ENCODE measurements at places on chromosomes 3 and 15. TPM values are rescaled to one million over a fixed set of nuclear protein-coding genes. Genes with fewer than 3 reads are reported as not detected.

The CHRFAM7A gene
- total RNA-seq = 2.3 TPM

The LMAN1L gene
- total RNA-seq = not detected

The IL17RC gene
- 21.7 TPM for total RNA-seq

The CTXN2 gene
- total RNA-seq = not detected

The TSC22D2 gene
- 5.2 TPM for total RNA-seq

Measured in epithelial cell of umbilical artery (primary cell).